ENCODE measurements at places on chromosomes 2 and 18. TPM values are rescaled to one million over a fixed set of nuclear protein-coding genes. Genes with fewer than 3 reads are reported as not detected.

DNA sequence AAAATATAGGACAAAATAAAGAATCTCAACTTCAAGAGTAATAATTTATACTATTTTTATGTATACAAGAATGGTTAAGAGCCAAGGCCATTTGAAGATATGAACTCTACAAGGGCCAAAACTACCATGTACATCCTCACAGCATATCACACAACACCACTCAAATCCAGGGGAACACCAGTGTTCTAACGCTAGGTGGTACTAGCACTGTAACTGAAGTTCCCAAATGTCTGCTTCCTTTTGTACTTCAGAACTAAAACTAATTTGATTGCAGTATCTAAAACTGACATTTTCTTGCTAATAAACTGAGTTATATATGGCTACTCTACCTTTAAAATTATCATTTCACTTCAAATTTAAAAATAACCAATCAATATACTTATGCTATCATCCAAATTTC is 47.0 kb downstream of the REV1 start:
- no peak for DNase-seq

GRCh38 chr2:68284896-68285295 is 32.6 kb upstream of the PPP3R1 start:
- DNase-seq: no peak

DNA sequence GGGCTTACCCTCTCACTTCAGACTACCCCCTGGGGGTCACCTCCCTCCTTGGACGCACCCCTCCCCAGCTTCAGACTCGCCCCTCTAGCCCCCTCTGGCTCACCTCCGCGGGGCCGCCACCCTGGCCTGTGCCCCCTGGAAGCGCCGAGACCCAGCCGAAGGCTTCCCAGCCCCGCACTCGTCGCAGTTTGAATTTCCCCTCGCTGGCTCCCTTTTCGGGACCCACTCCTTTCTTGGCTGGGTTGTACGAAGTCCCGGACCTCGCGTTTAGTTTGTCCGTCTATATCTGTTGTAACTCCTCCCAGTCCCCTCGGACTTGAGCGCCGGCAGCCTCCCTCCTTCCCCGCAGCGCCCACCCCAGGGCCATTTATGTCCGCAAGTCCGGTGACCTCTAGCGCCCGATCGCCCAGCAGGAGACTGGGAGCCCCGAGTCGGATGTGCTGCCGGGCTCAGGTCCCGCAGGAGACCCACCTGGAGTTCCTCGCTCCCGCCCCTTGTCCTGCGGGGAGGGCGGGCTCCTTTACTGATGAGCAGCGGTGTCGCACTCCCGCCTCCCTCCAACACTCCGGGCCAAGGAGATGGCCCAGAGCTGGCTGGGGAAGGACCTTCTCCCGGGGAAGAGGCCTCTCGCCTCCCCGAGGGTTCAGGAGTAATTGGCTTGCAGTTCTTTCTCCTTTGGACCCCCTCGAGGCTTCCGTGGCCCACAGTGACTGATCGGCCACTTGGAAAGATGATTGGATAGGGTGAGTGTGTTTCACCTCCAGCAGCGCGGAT is 692 bp upstream of the RAX start:
- no peak for DNase-seq

The POU3F3 gene
- total RNA-seq: 0.09 TPM

GRCh38 chr2:173264603-173265366 is 89.9 kb upstream of the CDCA7 start:
- DNase-seq: no peak

DNA sequence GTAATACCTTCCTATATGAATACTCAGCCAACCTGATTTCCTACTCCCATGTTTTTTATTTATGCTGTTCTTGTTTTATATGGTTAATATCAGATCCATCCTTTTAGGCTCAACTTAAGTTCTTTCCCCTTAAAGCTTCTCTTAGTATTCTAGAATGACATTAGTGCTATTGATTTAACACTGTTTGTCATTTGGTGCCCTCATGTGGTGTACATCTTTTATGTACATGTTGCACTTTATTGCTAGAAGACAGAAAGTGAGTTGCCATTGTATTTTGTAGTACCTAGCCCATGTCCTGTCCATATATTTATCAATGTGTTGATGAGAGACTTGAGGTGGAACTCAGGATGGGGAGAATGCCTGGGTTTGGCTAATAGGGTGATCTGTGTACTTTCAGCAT is 2.5 kb downstream of the HTRA2 start:
- no peak for DNase-seq

The SERPINB3 gene
- total RNA-seq: 0.17 TPM

- no peak for DNase-seq
These were observed 24.9 kb upstream of the RAB10 start for GRCh38 chr2:26008851-26009566.

The PXDN gene
- 131 TPM for total RNA-seq

All from H1 (cell line).